Activated CD4-positive, alpha-beta T cell treated with anti-CD3 and anti-CD28 coated beads, Interleukin-10, Interleukin-2, amounts not matched to agents 100 ng/mL and 50 ng/mL, durations not matched to agents 16 hours and 8 hours (primary cell): ENCODE measurements at places on chromosomes 12 and 14.
A peak's percentile ranks its signal among the peaks of the same experiment; 100 is the strongest.

- no peak for DNase-seq
Observed at GRCh38 chr12:49946497-49946896, 4.0 kb upstream of the AQP2 start.

- DNase-seq = no peak
Observed at GRCh38 chr14:50410921-50411320, 14.2 kb upstream of the CDKL1 start.

DNA sequence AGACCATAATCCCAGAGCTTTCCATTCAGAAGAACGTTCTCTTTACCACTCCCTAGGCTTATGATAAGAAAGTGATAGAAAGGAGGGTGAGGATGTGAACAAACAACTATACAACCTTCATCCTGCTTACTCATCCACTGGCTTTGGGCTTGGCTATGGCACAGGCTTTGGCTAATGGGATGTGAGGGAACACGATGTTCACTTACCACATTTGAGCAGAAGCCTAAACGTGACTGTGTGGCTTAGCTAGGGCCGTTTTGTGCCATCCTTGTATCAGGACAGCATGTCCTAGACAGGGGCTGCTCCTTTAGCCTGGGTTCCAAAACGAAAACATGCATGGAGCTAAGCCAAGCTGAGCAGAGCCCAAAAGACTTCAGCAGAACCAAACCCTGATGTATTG lies 118.6 kb upstream of the CCDC175 start:
- DNase-seq = no peak

GRCh38 chr12:8951744-8952143 lies 2.3 kb upstream of the M6PR start:
- peak; percentile 35 for DNase-seq

DNA sequence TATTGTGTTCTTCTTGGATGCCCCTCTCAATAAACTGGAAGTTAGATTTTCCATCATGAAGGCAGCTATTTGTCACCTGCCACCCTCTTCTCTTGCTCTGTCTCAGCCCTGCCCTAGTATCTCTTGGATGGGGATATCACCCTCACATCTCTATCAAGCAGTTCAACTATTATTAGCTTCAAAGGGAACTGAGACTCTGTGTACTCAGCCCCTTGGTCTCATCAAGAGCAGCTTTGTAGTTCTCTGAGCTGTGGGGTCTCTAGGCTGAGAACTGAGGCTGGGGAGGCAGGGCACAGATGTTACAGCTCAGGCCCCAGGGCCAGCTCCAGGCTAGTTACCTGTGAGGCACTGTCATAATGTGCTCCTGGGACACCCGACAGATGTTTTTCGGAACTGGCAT lies 130.3 kb downstream of the DAD1 start:
- no peak for DNase-seq

DNA sequence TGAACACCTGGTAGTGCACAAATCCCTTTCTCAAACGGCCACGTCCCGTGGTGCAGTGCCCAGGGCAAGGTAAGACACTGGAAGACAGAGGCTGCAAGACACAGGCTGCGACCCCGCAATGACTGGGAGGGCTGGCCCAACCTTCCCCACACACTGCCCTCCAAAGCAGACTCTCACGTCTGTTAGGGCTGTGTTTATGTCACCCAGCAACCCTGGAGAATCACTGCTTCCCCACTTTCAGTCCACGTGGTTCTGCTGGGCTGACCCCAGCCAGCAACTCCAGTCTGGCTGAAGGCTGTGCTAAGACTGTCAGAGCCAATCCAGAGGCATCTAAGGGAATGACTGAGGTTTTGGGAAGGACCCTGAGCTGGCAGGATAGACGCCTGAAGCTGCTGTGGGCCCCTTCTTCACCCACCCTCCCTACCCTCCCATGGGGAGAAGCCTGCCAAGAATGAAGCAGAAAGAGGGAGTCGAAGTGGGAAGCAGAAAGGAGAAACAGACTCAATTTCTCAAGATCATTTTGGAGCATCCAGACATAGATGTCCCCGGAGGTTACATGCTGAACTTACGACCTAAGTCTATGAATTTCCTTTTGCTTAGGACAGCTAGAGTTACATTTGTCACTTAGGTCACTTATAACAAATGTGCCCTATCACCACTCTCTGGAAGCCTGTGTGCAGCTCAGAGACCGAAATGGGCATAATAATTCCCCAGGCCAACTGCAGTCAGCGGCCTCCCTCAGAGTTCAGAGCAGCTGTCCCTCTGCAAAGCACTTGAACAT lies 11.7 kb downstream of the KDM2B start:
- no peak for DNase-seq

GRCh38 chr14:63905370-63905769 lies 52.6 kb downstream of the SYNE2 start:
- DNase-seq = no peak

- DNase-seq = no peak
Observed at GRCh38 chr14:52641745-52642144, 53.6 kb downstream of the ERO1A start.

- DNase-seq = no peak
Observed at GRCh38 chr12:19276767-19277166, 147.2 kb downstream of the PLEKHA5 start.

GRCh38 chr14:36313898-36314297 lies 6.5 kb downstream of the MBIP start:
- DNase-seq = no peak

DNA sequence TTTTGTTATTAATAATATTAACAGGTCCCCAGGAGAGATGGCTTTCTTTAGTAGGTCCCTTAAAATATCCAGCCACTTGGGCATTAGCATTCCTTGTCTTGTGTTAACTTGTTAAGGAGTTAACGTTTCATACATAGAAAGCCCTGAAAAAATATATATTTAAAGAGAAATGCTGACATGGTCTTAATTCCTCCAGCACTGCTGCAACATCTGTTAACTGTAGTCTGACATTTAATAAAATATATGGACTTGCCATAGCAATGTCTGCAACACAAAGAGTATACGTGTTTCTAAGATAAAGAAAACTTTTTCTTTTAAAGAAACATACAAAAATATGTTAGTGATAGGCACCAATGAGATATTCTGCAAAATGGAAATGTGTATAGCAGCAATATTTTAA lies 10.0 kb downstream of the SLC38A4 start:
- DNase-seq = no peak

GRCh38 chr12:128259556-128260070 lies 7.4 kb upstream of the TMEM132C start:
- DNase-seq = peak; percentile 4

DNA sequence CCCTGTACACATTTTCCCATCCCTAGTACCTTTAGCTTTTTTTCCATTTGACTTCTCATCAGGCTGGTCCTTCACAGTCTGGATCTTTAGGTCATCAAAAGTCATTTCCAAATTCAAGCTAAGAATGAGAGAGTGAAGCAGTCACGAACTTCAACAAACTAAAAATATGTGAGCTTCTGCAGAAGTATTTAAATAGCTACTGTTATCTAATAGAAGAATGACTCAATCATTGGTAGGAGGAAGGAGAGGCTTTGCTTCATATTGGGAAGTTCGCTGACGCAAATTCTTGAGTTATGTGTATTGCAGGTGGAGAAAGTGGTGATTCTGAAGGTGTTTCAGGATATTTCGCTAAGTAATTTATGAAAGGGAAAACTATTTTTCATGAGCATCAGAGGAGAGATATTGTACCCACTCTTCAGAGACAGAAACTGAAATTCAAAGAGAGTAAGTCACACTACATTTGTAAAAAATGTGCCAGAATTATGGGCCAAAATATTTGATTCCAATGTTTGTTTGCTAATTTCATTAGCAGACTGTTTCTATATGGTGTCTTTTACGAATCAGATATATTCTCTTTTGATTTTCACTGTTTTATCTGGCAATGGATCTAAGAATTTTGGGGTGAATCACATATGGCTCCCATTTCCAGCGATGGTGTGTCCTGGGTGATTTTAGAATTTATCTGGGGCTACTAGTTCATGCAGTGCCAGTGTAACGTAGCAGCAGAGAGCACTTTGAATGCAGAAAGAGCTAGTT lies at the start of gene OLR1:
TSS of gene OLR1 (minus strand) at position 160 of the 756 bp plus-strand sequence. CDS start at position 105, 55 bp downstream.
- no peak for DNase-seq

DNA sequence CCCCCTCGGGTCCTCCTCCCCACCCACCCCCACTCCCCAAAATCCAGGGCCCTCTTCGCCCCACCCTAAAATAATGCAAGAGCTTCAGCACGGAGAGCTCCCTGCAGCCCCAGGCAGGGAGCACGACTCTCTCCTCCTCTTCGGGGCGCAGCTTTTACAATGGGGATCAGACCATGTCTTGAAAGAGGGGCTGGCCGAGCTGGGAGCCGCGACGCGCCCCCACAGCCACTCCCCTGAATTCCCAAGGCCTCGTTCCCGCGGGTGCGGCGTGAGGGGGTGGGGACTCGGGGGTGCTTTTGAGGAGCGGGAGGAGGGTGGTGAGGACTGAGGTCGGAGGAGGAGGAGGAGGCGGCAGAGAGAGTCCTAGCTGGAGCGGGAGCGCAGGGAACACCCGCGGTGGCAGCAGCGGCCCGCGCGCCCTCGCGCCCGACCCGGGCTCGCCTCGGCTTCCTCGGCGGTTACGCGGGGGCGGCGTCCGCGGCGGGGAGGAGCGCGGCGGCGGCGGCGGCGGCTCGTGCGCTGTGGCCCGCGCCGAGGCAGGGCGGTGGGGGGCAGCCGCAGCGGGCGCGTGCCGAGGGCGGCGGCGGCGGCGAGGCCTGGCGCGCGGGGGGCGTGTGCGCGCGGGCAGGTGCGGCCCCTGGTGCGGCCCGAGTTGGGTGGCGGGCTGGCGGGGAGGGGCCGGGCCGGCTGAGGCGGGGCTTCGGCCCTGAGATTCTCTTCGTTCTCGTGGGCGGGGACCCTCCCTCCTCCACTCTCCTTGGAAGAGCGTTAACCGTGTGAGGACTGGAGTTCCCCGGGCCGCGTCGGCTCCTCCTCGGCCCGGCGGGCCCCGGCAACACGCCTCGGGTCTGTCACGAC lies at the start of gene ANKS1B:
TSS of gene ANKS1B (minus strand) at position 666 of the 858 bp plus-strand sequence. CDS start 699 bp downstream, outside the sequence.
- DNase-seq = peak; percentile 17

- DNase-seq = no peak
Observed at GRCh38 chr14:91185721-91186120, 58.8 kb downstream of the GPR68 start.
